Bronchial smooth muscle cell (primary cell): ENCODE measurements at places on chromosomes 12 and 14. TPM values are rescaled to one million over a fixed set of nuclear protein-coding genes. Genes with fewer than 3 reads are reported as not detected.

The PIGH gene
- 7.4 and 10.5 TPM in 2 replicates for total RNA-seq

The KRT80 gene
- total RNA-seq: under 0.01 TPM in 2 replicates

The TAS2R13 gene
- 0.69 and 0.95 TPM in 2 replicates for total RNA-seq

The SLC25A21 gene
- total RNA-seq: 0.17 and 0.63 TPM in 2 replicates

The MYF5 gene
- total RNA-seq: not detected in 2 replicates

The ZNF385A gene
- 2.4 and 2.7 TPM in 2 replicates for total RNA-seq

The PAN2 gene
- 21.8 and 27.2 TPM in 2 replicates for total RNA-seq

The FKBP11 gene
- 14.4 and 15.8 TPM in 2 replicates for total RNA-seq

The A2ML1 gene
- total RNA-seq: under 0.01 and 0.17 TPM in 2 replicates

The VWF gene
- total RNA-seq: 0.69 and 0.79 TPM in 2 replicates
